Hepatocyte (in vitro differentiated cells): ENCODE measurements at places on chromosomes 16 and 17. TPM values are rescaled to one million over a fixed set of nuclear protein-coding genes. Genes with fewer than 3 reads are reported as not detected.

DNA sequence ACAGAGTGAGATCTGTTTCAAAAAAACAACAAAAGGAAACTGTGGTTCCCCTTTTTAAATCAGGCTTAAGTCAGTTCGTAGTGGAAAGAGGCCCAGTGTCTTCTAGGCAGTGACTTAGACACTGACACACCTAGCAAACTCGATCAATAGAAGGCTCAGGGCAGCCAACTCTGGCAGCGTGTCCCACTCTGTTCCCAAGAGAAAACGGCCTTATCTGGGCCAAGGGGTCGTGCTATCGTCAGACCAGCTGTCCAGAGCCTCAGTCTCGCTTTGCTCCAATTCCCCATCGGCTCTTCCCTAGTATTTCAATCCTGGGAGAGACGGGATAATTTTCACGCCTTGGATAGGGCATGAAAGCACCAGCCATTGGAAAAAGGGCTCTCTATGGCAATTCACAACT lies 72.9 kb downstream of the SLC5A11 start:
- DNase-seq, result no peak

DNA sequence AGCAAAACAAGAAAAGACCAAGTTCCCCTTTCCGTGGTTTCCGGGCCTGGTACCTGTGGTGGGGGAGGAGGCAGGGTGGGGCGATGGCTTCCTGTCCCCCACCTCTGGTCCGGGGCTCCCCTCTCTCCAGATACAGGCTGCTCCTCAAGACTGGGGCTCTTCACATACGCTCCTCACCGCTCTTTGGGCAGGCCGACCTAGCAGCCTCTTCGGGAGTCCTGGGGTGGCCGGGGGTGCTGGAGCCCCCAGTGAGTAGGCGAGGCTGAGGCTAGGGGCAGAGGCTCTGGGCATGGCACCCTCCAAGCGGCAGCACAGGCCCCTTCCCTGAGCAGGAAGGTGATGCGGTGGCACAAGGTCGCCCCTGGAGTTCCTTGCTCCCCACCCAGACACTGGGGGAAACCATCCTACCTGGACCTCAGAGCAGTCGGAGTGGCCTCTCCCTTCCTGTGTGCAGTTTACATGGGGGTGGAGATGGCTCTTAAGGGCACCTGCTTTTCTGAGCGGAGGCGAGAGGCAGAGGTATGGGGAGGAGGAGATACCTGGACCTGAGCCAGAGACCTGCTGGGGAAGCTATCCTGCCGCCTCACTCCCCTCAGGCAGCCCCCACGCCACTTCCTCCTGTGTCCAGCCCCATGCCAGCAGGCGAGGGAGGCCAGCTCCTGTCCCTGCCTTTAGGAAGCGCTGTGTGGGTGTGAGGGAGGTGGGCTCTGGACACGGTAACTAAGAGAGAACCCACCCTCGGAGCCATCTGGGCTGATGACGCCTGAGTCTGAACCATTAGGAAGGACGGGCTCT lies 891 bp downstream of the CORO1A start:
- no peak for DNase-seq

GRCh38 chr17:50562242-50563091 lies 2.0 kb downstream of the CACNA1G start:
- no peak for DNase-seq

DNA sequence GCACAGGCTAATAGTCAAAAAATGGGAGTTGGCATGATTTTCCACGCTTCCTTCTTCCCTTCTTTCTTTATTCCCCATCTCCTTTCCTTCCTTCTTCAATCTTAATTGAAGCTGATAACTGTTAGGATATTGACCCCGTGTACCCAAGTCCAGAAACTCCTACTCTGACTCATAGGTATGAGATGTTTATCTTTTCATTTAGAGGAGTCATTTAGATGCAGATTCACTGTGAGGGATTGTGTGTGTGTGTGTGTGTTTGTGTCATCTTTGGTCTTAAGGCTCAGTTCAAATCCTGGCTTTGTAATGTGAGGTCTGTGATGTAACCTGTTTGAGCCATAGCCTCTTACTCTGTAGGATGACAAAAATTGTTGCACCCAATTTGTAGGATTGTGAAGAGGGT lies 332.0 kb upstream of the MAF start:
- DNase-seq, result peak; percentile 29

GRCh38 chr16:86379505-86379846 lies 130.9 kb upstream of the FOXF1 start:
- DNase-seq, result no peak

DNA sequence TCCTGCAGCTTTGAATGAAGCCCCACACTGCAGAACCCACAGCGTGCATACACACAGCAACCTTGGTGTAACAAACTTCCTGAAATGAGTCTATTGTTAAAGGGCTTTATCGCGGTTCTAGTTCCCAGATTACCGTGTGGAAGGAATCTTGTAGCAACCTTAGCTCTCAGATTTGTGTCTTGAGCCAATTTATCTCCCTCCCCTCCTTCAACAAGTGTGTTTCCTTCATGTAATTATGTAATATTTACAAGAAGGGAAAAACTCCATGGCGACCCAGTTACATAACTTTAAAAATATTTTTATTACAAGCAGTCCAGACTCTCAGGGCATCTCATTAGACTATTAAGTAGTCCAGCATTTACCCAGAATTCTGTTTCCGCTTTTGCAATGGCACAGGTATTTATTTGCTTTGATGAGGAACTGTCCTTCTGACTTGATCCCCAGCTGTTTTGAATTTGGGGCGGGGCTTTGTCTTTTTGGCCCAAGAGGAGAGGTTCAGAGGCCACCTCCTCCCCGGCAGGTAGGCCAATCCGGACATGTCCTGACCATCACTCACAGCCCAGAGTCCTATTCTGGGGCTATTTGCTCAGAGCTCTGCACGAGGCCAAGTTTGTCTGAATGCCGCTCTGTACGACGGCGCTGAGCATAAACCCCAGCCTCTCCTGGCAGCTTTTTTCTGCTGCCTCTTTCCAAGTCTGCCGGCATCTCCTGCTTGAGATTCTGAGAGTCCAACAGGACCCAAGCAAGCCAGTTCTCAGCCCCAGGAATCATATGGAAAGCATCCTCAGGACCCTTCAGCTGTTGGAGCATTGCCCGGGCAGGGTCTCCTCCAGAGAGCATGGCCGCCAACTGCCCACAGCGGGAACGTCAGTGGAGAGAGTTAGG lies 35.6 kb downstream of the CLEC16A start:
- DNase-seq, result peak; percentile 33

GRCh38 chr17:70563281-70563820 lies 394.0 kb downstream of the KCNJ2 start:
- peak; percentile 19 for DNase-seq

GRCh38 chr16:12208341-12209035 lies 232.0 kb downstream of the SNX29 start:
- DNase-seq, result no peak

- DNase-seq, result no peak
Measured at GRCh38 chr16:51542981-51543815, 392.1 kb upstream of the SALL1 start.

DNA sequence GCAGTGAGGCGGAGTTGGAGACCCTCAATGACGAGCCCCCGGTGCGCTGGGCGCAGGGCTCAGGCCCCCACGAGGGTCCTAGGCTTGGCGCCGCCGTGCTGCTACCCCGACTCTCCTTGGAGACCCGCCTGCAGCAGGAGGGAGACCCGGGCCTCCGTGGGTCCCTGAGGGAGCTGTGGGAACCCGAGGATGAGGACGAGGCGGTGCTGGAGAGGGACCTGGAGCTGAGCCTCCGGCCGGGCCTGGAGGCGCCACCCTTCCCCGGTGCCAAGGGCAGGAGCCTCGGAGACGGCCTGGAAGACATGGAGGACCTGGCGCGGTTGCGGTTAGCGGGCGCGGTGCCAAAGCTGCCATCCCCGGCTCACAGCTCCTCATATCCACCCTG lies 2.3 kb downstream of the MYO15B start:
- DNase-seq, result peak; percentile 12

DNA sequence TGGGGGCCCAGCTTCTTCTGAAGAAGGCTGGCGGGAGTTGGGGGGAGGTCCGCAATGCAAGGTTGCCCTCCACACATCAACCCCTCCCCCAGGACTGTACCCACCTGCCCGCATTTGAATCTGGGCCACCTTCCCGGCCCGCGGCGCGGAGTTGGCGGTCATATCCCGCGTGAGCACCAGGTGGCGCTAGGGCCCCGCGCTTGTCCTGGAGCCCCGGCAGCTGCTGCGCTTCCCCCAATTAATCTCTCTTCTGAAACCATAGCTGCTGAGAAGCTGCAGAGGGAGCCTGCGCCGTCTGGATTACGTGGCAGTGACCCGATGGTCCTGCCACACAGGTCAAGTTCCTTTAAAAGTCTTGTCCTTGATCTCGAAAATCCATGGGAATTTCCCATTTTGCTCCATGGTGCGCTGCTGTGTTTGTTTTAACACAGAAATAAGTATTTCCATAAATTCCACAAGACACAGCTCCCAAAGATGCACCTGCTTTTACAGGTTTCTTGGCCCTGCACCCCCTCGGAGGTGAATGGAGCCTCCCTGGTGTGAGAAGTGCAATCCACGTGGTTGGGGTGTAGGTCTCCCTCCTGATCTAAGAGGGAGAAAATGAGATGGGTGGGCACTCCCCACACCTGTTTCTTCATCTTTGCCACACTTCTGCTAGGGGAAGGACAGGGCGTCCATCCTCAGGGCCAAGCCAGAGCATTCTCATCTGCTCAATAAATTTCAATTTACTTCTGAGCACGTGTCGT lies 22.1 kb downstream of the COX4I1 start:
- DNase-seq, result peak; percentile 91

- no peak for DNase-seq
Measured at GRCh38 chr17:9062399-9062902, 41.1 kb downstream of the NTN1 start.

- DNase-seq, result no peak
Measured at GRCh38 chr17:17403899-17404576, 72.8 kb upstream of the MED9 start.

GRCh38 chr17:40173091-40173777 lies 4.0 kb upstream of the RAPGEFL1 start:
- DNase-seq, result no peak

- DNase-seq, result no peak
Measured at GRCh38 chr17:27078296-27078695, 215.6 kb upstream of the WSB1 start.

GRCh38 chr16:50390914-50391716 lies 22.3 kb upstream of the BRD7 start:
- DNase-seq, result no peak

GRCh38 chr17:82138511-82138992 lies 40.5 kb upstream of the FASN start:
- no peak for DNase-seq

DNA sequence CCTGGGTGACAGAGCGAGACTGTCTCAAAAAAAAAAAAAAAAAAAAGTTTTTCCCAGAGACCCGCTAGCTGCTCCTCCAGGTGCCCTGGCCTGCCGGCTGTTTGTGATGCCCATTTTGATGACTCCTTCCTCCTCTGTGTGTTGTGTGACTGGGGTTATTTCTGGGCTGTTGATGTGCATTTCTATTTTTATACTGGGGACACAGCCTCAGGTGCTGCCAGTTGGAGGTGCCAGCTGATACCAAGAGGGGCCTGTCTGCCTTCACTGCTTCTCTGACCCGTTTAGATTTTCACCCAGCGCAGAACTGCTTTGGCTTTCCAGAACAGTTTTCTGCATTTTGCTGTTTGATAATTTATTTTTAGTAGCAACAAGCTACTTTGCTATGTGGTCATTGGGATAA lies 6.7 kb downstream of the PLA2G15 start:
- no peak for DNase-seq

DNA sequence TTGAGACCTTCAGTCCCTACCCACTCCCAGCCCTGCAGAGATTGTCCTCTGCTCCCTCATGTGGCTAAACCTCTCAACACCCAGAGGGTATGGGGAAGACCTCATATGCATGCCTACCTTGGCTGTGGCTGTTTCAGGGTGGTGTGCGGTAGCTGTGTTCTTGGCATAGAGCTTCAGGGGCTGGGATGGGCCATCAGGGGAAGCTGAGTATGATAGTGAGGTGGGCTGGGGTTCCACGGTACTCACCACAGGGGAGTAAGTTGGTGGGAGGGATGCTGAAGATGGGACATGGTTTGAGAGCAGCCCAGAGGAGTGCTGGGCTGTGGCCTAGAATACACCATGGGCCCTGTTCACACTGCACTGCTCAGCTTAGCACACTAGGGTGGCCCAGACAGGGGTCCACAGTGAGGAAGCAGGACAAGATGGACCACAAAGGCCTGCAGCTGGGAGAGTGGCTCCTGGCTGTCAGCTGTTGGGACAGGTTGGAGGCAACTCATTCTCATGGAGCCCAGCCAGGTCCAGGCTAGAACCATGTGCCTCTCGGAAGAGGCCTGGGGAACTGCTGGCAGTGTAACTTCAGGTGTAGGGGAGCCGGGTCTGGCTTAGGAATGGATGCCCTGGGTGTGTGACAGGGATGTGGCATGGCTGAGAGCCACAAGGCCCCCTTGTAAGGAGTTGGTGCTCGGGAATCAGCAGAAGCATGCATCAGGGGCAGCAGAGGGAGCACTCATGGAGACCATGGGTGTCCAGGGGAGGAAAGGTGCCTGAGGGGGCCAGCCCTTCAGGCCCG lies 3.1 kb downstream of the MFAP4 start:
- no peak for DNase-seq

GRCh38 chr17:35766903-35767510 lies 6.3 kb downstream of the C17orf50 start:
- DNase-seq, result peak; percentile 59

DNA sequence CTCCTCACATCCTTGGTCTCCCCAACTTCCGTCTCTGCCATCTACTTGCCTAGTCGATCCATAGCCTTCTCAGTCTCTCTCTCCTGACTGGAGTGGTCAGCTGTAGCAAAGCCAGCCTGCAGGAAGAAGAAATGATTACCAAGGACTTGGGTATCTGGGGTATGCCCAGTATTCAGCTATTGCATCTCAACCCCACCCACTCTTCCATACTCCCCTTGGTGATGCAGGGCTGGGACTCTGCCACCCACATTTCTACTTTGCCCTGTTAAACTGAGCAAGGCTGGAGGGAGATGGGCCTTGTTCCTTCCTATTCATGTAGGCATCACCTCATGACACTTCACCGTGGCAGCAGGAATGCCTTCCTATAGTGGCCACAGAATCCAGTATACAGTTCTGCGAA lies 2.3 kb downstream of the COPRS start:
- no peak for DNase-seq

DNA sequence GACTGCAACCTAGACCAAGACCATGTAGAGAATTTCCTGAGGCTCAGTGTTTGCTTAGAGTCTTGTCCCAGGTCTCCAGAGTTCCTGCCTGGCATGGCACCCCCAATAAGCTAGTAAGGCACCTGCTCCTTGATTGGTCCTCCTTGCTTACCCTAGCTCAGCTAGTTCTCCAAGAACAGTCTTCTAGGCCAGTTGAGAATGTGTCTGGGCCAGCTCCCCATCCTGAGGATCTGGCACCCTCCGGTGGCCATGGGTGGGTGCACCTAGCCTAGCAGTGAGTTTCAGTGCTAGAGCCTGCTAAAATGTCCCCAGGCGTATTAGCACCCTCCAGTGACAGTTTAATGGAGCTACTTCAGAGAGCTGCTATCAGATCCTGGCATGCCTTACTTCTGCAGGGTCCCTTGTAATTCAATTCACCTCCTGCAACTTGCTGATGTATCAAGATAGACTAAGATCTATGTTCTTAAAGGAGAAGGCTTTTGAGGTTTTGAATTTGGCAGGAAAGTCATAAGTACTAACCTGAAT lies 44.4 kb upstream of the MED13 start:
- DNase-seq, result peak; percentile 83

The MAP1LC3B gene
- 73.3 and 76.4 TPM in 2 replicates for total RNA-seq

The TMEM204 gene
- 4.7 and 5.4 TPM in 2 replicates for total RNA-seq

The OR1D2 gene
- not detected in 2 replicates for total RNA-seq

The ABCA5 gene
- 53.4 and 59.8 TPM in 2 replicates for total RNA-seq

The ENPP7 gene
- total RNA-seq, result 21.3 and 22.2 TPM in 2 replicates

The SLC16A13 gene
- 6.2 TPM in 2 replicates for total RNA-seq

The ST6GALNAC1 gene
- total RNA-seq, result 17.7 and 29.6 TPM in 2 replicates

The GFOD2 gene
- total RNA-seq, result 9.8 and 10.4 TPM in 2 replicates
